Stimulated activated CD8-positive, alpha-beta memory T cell treated with anti-CD3 and anti-CD28 coated beads, Interleukin-4, amount 100 ng/mL, for 48 hours (primary cell): ENCODE measurements at places on chromosomes 4 and X.
A peak's percentile ranks its signal among the peaks of the same experiment; 100 is the strongest.

DNA sequence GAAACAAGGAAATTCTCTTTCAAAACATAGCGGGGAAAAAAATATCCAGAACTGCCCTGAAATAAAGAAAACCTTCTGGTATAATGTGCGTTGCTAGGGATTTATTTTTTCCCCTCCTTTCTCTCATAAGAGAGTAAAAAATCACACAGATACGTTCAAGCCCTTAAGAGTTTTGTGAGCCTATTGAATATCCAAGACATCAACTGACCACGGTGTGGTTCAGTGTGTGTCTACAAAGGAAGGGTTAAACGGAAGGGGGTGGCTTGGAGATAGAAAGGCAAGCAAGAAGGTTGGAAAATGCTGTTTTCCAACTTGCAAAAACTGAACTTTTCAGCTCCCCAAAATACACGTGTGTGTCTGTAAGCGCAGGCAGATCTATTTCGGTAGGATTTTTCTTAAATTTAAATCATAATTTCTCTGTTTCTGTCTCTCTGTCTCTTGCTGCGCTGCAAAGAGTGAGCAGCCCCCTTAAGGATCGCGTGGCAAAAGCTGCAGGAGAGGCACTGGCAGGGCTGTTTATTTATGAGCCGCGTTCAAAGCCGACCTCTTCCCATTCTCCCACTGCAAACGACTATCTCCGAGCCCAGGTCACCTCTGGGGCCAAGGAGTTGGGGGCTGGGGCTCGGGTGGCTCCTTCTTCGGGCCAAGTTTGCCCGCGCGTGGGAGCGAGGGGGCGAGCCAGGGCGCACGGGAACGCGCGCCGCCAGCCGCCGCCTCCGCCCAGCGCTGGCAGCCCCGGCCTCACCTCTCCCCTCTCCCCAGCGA lies 492 bp upstream of the SLIT2 start:
- no peak for DNase-seq

DNA sequence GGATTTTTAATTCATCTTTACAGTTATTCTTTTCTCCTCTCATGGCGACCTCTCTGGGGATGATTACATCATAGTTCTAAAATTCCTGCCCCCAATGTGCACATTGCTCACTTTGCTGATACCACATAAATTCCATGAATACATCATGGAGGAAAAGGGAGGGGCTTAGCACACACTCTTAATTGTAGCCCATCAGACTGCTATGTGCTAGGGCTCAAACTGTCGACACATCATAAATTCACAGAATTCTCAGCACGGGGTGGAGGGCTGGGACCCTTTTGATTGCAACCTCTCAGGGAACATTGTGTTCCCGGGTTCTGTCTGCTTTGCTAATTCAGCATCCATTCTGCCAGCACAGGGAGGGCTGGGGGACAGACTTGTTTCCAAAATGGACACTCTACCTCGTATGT lies 592.9 kb downstream of the BCOR start:
- no peak for DNase-seq

- DNase-seq, result no peak
Measured at GRCh38 chr4:165059386-165059785, 5.7 kb downstream of the TRIM75 start.

- no peak for DNase-seq
Measured at GRCh38 chr4:98242538-98242937, 18.6 kb upstream of the RAP1GDS1 start.

DNA sequence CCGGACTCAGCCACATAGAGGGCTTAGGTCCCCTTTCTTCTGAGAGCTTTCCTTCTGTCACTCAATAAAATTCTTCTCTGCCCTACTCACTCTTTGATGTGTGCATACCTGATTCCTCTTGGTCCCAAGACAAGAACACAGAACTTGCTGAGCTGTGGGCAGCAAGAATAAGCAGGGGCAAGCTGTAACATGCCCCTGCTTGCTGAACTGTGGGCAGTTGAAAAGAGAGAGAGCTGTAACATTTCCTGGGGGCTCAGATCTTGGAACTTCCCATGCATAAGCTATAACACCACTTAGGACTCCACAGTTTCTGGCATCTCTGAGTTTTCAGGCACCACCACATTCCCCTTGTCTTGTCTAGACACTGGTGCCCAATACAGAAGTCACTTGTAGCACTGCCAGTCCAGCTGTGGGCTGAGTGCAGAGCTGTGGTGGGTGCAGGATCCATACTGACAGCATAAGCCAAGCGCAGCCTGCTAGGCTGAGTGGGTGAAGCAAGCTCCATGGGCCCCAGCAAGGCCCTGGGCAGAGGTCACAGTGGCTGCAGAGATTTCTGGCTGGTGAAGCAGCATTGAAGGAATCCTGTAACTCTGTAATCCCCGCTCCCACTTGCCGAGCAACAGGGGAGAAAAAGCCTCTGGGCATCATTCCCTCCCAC lies 241.2 kb downstream of the PCDH10 start:
- DNase-seq, result no peak

DNA sequence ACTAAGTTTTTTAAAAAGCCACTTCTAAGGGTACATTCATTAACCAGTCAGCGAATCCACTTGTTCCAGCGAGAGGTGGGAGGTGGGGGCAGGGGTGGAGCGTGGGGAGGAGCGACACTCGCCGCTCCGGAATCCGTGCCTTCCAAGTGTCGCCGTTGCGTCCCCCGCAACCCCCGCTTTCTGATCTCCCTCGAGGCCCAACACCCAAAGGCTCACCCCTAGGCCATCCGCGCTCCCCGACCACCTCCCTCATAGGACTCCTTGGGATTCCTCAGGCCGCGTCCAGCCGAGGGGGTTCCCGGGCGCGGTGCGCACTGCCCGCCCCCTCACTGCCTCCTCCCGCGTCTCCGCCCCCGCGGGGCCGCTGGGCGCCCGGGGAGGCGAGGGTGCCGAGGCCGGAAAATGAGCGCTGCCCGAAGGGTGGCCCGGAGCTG lies 108.1 kb upstream of the STOX2 start:
- DNase-seq, result peak; percentile 26

- peak; percentile 32 for DNase-seq
Measured at GRCh38 chrX:119981286-119982070, 37.9 kb upstream of the NKAP start.

DNA sequence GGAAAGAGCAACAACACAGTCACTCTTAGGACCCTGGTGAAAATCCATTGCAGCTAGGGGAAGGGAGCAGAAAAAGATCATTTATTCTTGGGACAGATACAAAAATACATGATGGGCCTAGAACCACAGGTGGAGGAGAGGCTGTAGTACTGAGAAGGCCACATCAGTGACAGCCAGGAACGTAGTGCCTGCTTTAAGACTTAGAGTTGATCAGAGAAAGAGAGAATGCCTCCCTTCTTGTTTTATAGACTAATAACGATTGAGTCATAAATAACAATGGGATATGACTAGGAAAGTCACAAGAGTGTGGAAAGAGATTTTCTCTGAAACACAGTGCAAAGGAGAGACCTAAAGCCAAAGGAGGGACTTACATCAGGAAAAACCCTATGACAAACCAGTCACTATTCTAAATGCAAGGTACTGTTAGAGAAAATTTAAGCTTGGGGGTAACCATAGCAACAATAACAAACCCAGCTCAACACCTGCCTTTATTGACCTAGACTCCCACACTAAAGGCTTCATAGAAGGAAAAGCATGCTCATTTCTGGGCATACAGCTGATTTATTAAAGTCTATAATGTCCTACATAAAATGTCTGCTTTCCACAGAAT lies 1015.0 kb upstream of the GRID2 start:
- DNase-seq, result no peak
